ENCODE measurements at places on chromosomes 7 and 10. TPM values are rescaled to one million over a fixed set of nuclear protein-coding genes. Genes with fewer than 3 reads are reported as not detected.
A peak's percentile ranks its signal among the peaks of the same experiment; 100 is the strongest.

Gene MYOF
- 88.5 TPM for total RNA-seq

Gene CPEB3
- 13.6 TPM for total RNA-seq

Gene TRPV5
- total RNA-seq = not detected

Gene TMEM254
- total RNA-seq = 57.2 TPM

Gene SEMA3C
- total RNA-seq = 53.0 TPM

Gene CDK14
- total RNA-seq = 12.7 TPM

DNA sequence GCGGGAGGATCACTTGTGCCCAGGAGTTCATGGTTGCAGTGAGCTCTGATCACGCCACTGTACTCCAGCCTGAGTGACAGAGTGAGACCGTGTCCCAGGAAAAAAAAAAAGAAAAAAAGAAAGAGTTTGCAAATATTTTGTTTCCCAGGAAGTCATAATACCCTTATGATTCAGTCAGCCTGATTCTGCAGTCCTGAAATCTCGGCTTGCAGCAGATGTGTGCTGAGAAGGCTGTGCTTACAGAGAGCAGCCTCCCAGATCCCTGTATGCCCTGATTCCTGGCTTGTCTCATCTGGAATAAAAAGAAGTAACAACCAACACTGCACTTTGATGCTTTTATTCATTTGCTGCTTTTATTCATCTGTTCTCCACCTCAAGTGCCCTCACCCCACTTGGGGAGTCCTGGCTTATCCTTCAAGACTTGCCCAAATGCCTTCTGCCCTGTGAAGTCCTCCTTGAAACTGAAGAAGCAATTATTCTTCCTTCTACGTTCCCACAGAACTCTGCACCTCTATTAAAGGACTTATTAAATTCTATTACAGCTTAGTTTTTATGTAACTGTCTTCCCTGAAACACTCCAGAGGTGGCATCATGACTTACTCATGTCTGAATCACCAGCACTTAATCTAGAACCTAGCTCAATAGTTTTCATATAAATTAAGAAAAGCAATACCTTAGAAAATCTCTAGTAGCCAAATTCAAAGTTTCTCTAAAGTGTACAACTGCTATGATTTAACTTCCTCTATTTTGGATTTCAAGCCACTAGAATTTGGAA lies 27.7 kb upstream of the BPGM start:
- no peak for DNase-seq

DNA sequence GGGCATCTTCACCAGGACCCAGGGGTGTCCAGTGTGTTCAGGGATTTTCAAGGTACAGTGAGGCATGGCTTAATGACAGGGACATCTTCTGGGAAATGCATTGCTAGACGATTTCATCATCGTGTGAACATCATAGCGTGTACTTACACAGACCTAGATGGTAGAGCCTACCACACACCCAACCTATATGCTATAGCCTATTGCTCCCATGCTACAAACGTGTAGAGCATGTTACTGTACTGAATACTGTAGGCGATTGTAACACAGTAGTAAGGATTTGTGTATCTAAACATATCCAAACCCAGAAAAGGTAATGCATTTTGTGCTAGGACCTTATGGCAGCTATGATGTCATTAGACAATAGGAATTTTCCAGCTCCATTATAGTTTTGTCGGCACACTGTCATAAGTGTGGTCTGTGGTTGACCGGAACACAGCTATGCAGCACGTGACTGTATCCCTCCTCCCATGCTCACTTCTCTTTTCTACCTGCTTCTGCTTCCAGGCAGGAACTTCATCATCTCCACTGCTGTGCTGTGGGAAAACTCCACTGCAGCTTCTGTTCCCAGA lies 416.2 kb upstream of the NFE2L3 start:
- no peak for DNase-seq

GRCh38 chr10:95535526-95535925 lies 25.6 kb downstream of the SORBS1 start:
- no peak for DNase-seq

GRCh38 chr10:26031300-26031699 lies 97.3 kb downstream of the MYO3A start:
- no peak for DNase-seq

DNA sequence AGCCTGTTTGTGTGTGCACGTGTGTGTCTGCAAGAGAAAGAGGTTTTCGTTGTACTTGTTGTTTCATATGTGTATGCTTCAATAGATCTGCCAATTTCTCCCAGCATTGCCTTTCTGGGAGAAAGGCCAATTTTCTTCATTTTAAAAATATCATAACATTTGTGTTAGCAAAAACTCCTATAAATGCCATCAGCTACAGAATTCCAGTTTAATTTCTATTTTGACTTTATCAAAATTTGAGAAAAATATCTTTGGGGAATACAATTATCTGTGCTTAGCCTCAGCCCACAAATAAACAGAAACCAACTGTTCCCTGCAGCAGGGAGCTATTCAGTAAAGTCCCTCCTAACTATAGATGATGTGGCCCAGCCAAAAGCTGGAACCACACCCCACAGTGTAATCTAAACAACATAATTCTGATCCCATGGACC lies 68.3 kb upstream of the MGMT start:
- no peak for DNase-seq

DNA sequence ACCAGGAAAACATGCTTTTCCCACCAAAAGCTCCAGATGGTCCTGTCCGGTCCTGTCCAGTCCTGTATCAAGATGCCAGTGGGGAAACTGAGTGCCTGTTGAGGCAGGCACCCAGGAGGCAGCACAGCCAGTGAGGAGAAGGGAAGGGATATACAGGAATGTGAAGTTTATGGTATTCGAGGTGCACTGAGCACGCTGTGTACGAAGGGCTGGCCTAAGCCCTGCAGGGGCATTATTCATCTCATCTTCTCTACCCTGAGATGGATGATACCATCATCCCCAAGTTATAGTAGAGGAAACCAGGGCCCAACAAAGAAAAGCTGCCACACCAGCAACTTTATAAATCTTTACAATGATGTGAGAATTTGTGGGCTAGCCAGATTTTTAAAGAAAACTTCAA lies 23.4 kb upstream of the FXYD4 start:
- no peak for DNase-seq

DNA sequence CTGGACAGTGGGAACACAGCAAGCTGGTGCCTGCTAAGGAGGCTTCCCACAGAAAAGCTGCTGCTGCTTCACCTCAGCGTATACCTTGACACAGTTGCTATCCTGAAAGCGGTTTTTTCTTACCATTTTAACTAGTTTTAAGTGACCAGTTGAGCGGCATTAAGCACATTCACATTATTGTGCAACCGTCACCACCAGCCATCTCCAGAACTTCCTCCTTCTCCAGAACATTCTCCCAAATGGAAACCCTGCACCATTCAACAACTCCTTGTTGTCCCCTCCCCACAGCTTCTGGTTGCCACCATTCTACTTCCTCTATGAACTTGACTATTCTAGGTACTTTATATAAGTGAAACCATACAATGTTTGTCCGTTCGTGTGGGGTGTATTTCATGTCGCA lies 169.9 kb downstream of the SNX10 start:
- DNase-seq = no peak

GRCh38 chr10:110708776-110709443 lies 64.8 kb downstream of the RBM20 start:
- no peak for DNase-seq

- DNase-seq = no peak
These were observed 627.2 kb downstream of the SUGCT start for GRCh38 chr7:40761762-40762560.

DNA sequence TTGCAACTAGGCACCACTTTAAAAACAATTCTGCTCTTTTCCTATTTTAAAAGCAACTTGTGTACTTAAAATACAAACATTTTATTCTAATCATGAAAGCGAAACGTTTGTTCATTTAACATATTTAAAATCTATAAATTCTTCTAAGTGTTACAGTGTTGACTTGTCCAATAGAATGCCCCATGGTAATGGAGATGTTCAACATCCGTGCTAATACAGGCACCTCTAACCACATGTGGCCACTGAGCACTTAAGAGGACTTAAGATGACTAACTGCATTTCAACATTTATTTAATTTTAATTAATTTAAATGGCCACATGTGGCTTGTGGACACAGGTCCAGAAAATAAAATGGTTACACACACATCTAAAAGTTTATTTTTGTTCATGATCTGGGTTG lies 115.1 kb downstream of the TPK1 start:
- DNase-seq = no peak

DNA sequence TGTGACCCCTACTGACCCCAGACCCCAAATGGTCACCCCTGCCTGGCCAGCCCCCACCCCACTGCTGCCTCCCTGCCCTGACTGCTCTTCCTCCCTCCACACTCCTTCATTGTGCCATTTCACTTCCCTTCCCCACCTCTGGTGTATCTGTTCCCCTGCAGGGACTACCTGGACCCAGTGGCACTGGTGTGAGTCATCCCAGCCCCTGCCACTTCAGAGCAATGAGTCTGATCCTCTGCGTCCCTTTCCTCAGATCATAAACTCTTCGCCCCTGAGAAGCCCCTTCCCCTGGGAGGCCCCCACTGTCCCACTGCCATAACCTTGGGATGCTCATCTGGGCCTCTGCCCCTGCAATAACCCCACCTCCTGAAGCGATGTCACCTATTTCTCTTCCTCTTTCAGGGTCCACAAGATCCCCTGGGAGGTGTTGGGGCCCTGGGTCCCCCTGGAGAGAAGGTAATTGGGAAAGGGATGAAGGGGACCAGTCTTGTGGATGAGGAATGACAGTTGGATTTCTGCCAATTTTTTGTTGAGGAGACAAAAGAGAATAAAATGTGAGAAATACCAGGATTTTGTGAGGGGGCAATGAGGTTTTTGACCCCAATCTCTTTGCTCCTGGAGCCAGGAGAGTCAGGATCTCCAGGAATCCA lies 19.1 kb upstream of the VOPP1 start:
- DNase-seq = no peak

GRCh38 chr7:43546231-43546630 lies 36.7 kb upstream of the STK17A start:
- DNase-seq = no peak

GRCh38 chr7:26100406-26101339 lies 51.3 kb upstream of the NFE2L3 start:
- no peak for DNase-seq

GRCh38 chr7:50661345-50662040 lies 96.3 kb upstream of the DDC start:
- DNase-seq = no peak

DNA sequence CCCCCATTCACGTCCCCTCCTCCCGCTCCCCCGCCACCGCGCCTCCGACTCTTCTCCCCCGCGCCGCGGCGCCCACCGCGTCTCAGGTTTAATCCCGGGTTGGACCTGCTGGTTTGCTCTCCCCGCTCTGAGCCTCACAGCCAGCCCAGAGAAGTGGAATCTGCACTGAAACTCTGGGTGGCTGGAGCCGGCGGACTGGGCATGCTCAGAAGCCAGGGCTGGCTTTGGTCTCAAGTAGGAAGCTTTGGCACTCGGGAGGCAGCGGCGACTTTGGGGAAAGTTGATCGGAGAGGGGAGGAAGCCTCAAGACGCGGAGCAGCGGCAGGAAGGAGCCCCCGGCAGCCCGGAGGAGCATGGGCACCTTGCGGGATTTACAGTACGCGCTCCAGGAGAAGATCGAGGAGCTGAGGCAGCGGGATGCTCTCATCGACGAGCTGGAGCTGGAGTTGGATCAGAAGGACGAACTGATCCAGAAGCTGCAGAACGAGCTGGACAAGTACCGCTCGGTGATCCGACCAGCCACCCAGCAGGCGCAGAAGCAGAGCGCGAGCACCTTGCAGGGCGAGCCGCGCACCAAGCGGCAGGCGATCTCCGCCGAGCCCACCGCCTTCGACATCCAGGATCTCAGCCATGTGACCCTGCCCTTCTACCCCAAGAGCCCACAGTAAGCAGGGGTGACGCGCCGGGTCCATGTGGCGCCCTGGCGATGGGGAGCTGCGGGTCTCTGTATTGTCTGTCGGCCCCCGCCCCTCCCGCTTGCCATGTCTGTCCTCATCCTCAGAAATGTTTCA lies at the start of gene PRKG1:
PRKG1 (plus strand) TSS at position 250 of the 791 bp plus-strand sequence.
- DNase-seq = peak; percentile 55

- no peak for DNase-seq
These were observed 43.0 kb upstream of the DLX6 start for GRCh38 chr7:96962221-96962885.

DNA sequence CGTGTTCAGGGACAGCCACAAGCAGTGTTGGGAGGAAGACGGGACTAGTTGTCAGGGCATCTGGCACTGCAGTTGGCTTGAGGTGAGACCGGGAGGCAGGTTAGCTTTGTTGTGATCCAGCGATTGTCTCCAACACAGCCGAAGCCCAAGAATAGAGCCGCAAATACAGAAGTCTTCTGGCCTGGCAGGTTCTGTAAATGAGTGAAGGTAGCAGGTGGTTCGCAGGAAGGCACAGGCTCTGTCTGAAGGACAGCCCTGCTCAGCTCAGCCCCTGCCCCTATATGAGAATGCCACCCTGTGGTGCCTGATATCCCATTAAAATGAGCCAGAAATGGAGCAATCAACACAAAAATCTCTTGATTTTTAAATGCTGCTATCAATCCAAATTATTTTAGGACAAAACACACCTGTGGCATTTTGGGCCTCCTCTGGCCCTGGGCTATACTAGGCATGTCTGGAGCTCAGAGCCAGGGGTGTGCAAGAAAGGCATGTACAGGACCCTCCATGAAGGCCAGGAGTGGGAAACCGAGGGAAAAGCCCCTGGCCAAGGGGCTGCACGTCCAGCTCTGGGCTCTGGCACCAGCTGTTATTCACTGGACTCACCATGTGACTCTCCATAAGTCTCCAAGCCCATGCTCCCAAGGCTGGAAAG lies 11.2 kb upstream of the C10orf71 start:
- no peak for DNase-seq

DNA sequence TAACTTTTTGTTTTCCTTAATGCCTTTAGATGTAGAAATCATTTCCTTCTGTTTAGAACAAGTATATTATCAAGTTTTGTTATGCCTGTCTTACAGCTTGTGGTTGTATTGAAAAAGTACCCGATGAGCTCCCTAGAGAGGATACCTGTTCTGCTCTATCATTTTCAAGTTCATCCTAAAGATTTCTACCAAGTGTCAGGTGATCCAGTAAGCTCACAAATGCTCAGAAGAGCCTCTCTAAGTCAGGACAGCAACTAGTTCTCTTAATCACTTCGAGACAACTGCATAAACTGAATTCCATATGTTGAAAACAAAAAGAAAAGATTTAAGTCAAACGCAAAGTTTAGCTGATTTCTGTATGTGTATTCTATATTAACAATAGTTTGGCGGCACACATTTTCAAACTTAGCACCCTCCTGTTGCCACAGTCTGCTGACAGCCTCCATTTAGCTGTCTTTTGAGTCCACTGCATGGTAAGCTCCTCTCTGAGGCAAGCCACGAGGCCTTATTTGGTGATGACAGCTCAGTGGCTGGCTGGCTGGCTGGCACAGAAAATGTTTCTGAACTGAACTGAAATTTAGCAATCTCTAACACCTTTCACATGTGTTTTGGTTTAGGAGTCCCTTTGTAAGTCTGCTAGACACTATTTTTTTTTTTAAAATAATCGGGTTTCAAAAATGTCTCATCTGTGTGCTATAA lies 59.4 kb downstream of the SEMA3C start:
- peak; percentile 61 for DNase-seq
